ENCODE measurements at places on chromosomes 2 and 18.

DNA sequence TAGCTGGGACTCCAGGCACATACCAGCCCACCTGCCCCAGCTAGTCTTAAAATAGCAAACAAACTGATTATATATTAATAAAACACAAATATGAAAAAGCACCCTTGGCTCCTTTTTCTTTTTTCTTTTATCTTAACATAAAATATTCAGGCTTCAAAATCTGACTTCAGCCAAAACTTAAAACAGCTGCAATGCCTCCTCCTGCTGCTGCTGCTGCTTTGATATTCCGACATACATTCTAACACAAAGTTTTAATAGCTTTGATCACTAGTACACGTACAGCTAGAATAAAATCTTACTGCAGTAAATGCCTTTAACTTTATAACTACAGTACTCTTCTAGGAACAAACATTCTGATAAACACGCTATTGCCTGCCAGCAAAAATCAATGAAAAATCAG is 71.4 kb upstream of the RNU4ATAC start:
- DNase-seq = no peak

DNA sequence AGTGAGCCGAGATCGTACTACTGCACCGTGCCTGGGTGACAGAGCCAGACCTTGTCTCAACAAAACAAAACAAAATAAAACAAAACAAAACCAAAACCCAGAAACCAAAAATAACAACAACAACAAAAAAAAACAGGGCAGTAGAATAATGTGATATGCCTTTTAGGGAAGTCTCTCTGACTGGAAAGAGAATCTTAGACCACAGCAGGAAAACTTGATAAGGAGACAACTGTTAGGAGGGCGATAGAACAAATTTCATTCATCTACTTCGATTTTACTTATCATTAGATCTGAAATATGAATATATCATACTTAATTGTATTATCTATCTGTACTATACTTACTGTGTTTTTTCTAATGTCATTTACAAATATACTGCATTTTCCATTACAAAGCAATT is 109.0 kb upstream of the CNTNAP5 start:
- DNase-seq = no peak

DNA sequence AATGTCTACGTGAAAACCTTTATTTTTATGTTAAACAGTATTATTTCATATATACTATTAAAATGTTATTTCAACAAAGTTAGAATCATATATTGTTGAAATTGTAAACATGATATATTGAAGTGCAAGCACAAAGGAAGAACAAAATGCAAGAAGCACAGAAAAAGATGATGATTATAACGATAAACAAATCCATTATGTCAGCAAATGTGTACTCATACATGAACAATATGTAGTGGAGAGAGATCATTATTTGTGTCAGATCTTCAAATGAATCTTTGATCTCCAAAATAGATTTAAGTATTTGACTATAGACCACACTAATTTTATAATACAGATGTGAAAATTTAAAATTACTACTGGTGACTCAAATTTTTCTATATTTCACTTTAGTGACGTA is 1104.4 kb upstream of the CRIM1 start:
- DNase-seq = no peak

GRCh38 chr2:190879474-190880377 is 895 bp upstream of the GLS start:
- DNase-seq = no peak

GRCh38 chr2:97891611-97892010 is 104.1 kb downstream of the TMEM131 start:
- DNase-seq = no peak

- no peak for DNase-seq
Observed at GRCh38 chr18:67331857-67332256, 184.7 kb downstream of the DSEL start.

- no peak for DNase-seq
Observed at GRCh38 chr2:143553261-143553660, 424.0 kb downstream of the ARHGAP15 start.

DNA sequence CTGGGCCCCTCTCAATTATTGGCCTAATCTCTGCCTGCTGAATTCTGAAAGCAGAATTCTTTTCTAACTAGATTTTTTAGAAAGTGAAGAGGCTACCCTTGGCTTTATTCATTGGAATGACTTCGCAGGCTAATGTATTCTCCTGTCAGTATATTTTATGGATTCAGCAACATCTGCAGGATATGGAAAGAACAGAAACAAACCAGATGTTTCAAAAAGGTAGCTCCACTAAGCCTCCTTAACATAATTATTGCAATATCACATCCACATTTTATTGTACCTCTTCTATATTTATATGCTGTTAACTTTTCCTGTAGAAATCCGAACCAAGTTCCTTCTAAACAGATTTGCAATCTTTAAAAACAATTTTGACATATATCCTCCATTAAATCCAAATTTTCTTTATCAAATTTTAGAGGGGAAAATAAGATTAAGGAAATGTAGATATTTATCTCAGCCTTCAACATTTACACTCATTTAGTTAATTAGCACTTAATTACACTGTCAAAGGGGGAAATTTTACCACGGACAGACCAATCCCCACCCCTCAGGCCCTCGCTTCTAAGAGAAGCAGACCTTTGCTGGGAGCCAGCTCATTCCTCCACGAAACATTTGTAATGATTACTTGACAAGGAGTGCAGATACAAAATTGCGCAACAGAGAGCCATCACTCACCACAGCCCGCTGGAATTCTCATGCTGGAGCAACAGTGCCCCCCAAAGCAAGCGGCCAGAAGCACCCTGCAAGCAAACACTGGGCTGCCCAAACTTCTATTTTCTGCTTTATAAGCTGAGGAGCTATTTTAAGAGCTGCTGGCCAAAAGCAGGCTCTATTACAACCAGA is 253.4 kb downstream of the ETAA1 start:
- peak; percentile 82 for DNase-seq

GRCh38 chr18:74806700-74807416 is 209.2 kb downstream of the ZNF407 start:
- DNase-seq = no peak

DNA sequence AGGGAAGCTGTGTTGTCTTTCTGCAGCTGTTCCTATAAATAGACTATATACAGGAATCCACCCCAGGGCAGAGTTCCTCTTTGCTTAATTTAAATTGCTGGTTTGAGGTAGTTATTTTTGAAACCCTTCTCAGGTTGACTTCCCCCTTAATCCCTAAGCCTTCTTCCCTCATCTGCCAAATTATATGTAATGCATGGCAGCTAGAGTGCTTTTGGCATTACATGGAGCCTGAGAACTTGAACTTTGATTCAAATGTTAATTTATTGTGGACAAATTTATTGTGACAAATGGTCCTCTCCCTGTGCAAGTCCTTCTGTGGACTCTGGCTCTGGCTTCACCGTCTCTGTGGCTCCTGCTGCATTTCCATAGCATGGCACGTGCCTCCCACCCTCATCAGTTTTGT is 29.2 kb downstream of the MYO1B start:
- no peak for DNase-seq

GRCh38 chr2:219947575-219947974 is 320.1 kb downstream of the SLC4A3 start:
- no peak for DNase-seq

DNA sequence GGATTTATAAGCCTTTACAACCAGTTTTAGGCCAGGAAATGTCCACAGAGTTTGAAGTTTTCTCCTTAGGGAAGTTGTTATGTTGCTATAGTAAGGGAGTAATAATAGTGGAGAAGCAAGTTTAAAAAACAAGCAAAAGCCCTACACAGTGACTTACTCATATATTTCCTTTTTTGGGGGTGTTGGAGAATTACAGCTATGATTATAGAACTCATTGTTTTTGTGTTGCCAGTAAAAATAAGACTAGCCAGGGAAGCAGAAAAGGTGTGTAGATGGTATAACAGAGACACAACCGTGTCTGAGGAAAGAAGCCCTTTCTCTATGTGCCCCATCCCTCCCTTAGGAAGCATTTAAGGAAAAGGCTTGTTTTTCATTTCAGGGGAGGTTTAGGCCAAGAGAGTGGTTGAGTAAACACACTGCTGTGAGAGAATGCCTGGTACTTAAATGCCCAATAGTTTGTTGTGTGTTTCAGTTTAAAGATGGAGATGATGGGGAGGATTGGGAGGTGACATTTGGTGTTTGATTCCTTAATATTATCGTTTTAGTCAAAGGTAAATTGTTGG is 2.3 kb downstream of the VAPA start:
- DNase-seq = no peak

DNA sequence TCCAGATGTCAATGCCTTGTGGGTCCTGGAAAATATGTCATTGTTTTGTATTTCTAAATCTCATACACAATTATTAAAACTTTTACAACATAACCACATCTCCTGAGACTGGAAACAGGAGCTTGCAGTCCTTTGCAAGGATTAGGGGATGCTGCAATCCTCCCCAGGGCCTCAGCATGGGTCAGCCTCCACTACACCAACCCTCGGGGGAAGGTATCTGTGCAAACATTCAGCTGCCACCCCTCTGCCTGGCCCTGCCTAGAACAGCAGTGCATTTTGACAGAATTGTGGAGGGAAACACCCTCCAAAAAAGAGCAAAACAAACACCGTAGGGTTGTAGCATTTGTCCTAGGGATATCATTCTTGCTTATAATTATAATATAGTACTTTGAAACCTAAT is 4.2 kb upstream of the UPP2 start:
- no peak for DNase-seq

GRCh38 chr2:181614874-181615638 is 41.8 kb downstream of the CERKL start:
- DNase-seq = no peak

DNA sequence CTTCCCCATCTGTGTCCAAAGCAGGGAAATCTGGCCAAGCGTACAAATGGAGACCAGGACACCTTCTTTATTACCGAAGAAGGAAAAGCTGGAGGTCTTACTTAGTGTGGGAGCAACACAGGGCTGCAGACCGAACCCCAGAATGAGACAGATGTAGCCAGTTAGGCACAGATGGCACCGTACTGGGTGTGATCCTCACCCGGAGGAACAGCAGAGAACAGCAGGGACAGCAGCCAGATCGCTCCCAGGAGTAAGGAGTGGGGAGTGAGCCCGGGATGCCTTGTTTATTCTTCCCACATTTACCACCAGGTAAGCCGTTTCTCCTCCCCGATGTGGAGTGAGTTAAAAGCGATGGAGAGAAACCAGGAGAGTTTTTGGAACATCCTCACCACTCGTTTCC is 150.7 kb upstream of the SPRED2 start:
- DNase-seq = no peak

GRCh38 chr2:241855245-241855887 is 3.3 kb downstream of the PDCD1 start:
- DNase-seq = no peak

GRCh38 chr2:41319437-41319836 is 728.4 kb upstream of the PKDCC start:
- DNase-seq = no peak

DNA sequence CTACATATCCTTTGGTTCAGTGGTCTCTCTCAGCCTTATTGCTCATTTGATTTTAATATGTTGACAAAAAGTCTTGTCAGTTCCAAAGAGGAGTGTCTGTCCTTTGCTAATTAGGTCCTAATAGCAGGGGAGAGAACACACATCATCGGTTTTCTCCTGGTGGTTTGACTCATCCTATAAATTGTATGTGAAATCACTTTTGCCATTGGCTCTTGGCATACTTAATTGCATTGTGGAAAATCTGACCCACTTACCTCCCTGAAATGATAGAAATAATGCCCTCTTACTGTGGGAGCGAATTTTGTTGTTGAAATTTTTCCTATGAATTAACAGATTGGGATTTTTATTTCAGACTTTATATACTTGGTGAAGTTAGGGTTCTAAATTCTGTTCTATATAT is 58.3 kb downstream of the MTCL1 start:
- DNase-seq = no peak

- no peak for DNase-seq
Observed at GRCh38 chr2:36808386-36809068, 112.0 kb downstream of the VIT start.

- DNase-seq = no peak
Observed at GRCh38 chr2:177698281-177698680, 305.7 kb downstream of the AGPS start.

GRCh38 chr2:211941216-211941747 is 597.3 kb downstream of the ERBB4 start:
- DNase-seq = no peak

DNA sequence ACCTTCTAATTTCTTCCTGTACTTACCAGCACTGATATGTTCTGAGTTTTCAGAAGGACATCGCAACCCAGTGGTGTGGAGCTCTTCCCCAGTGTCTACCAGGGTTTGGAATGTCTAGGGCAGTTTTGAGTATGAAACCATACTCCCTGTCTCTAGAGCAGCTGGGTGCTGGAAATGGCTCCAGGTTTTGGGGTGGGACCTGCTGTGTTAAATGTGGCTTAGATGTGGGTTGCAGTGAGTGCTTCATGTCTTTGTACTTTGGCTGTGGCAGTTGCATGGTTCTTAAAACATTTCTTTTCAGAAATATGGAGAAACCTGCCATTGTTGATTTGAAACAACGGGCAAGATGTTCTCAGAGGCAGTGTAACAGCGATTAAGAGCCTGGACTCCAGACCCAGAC is 48.5 kb downstream of the ACSL3 start:
- no peak for DNase-seq

GRCh38 chr2:29080886-29081743 is 6.8 kb upstream of the PCARE start:
- no peak for DNase-seq

- DNase-seq = no peak
Observed at GRCh38 chr2:236341721-236342120, 77.5 kb upstream of the ASB18 start.

DNA sequence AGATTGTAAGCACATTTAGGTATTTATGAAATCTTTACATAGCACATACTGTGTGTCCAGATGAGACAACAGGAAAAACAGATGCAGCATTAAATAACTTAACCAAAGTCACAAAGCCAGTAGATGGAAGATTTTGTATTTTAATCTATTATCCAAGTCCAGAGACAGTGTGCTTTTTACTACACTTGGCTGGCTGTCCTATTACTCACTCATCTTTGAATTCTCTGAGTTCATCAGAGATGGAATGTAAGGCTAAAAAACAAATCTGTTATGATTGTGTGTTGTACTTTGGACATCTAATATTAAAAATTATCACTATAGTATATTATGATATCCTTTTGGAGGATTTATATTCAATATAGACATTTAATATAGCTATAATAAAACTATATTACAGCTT is 1189.4 kb downstream of the DSC3 start:
- DNase-seq = no peak

DNA sequence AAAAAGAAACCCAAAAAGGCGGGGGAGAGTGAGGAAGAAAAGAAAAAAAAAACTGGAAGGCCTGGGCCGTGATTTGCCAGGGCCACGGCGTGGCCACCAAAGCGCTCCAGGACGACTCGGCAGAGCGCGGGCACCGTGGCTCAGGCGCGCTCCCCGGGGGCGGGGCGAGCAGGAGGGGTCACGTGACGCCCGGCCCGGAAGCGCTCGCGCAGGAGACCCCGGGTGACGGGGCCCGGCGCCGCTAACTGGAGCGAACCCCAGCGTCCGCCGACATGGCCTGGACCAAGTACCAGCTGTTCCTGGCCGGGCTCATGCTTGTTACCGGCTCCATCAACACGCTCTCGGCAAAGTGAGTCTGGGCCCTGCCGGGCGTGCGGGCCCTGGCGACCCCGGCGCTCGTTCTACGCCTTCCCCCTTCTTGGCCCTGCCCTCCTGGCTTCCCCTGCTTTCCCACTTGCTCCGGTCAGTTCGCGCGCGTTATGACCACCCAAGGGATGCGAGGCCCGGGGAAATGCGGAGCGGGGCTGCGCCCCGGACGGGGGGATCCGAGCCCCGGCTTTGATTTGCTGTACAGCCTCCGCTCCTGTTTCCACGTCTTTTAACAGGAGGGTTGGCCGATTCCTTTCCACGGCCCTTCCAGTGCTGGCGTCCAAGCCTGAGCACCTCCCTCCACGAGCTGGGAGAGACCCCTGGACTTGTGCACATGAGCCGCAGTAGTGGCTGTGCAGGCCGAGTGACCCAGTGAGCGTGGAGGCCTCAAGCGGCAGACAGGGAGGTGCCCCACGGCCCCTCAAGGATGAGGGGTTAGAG is at the start of gene SLC35F6:
SLC35F6 (plus strand) TSS at position 207 of the 810 bp plus-strand sequence; CDS start at position 273, 66 bp downstream.
- peak; percentile 84 for DNase-seq

All from mesothelial cell of epicardium (in vitro differentiated cells).